Hematopoietic multipotent progenitor cell treated with erythropoietin and hydrocortisone succinate and interleukin-3 and kit ligand, for 15 days (in vitro differentiated cells): ENCODE measurements at places on chromosomes 11 and 22.

GRCh38 chr11:113201054-113201818 lies 113.1 kb upstream of the TTC12 start:
- no peak for DNase-seq

DNA sequence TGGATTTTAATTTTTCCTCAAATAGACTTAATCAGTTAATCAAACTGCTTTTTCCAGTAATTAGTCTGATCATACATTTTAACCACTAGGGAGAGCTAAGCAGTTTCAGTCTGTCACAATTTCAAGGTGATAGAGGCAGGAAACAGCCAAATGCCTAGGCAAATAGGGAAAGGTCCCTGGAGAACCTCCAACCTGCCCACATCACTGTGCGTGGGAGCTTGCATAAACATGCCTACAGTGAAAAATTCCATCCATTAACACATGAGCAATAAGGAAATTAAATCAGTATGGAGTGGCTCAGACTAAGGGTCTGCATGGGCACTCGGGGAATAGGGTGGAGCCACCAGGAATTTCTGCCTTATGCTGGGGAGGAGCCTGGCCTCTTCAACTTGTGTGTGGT lies 74.6 kb downstream of the AASDHPPT start:
- no peak for DNase-seq

GRCh38 chr22:37675930-37676735 lies 697 bp downstream of the LGALS1 start:
- no peak for DNase-seq

DNA sequence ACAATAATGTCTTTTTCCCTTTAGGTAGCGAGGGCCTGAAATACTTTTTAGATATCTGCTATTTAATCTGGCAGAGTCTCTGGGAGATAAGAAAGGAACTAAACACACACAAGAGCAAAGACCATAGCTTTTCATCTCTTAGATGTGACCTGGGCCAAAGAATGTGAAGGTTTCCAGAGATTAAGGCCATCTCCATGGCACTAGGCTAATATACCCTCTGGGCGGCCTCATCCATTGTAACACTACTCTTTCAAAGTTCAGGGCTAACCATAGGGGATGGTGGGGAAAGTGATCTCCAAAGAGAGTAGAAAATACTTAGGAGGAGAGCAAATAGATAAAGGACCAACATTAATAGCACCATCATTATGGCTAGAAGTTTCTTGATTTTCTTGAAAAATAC lies 326.4 kb downstream of the LRRC4C start:
- no peak for DNase-seq

DNA sequence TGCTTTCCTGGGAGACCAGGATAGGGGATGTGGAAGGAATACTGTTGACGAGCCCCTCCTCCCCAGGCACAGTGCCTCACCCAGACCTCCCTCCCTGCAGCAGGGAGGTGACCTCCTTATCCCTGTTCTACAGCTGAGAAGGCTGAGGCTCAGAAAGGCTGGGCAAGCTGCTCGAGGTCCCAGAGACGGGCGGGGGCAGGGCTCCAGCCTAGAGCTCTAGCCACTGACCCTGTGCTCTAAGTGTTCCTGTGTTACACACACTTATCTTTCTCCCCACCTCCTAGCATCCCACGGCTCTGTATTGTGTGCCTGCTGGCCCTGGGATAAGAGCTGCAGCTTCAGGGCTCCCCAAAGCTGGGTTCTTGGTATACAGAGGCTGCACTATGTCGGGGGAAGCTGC lies 7.9 kb downstream of the CCDC134 start:
- peak; percentile 53 for DNase-seq

DNA sequence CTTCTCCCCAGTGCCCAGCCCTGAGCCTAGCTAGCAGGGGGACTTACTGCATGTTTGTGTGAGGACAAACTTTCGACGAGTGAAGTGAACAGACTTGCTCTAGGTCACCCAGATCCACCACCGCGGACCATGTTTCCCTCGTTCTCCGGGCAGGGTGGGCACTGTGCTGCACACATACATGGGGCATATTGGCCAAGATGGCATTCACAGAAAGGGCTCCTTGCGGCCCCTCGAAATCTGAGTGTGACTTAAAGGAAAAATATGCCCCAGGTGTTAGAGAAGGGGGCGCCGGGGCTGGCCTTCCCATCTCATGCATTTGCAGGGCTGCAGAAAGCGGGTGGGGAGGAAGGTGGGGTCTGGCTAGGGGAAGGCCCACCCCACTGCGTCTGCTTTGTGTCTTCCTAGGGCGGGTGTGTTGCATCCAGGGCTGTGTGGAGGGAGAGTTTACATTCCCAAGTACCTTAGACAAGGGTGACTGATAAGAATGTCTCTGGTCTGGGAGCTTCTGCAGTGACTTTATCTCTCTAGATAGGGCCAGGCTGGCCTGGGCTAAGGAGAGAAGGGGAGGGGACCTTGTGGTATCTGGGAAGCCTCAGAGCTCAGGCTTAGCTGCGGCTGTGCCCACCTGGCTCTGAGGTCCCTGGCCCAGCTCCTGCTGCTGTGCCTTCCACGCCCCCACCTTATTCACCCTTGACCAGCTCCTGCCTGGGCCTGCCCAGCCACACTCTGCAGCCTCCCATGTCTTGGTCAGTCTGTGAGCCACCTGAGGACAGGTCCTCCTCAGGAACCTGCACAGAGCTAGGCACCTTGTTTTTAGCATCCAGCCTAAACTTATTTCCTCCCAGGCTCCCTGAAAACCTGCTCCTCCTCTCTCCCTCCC lies 45.8 kb downstream of the LRRC32 start:
- no peak for DNase-seq

DNA sequence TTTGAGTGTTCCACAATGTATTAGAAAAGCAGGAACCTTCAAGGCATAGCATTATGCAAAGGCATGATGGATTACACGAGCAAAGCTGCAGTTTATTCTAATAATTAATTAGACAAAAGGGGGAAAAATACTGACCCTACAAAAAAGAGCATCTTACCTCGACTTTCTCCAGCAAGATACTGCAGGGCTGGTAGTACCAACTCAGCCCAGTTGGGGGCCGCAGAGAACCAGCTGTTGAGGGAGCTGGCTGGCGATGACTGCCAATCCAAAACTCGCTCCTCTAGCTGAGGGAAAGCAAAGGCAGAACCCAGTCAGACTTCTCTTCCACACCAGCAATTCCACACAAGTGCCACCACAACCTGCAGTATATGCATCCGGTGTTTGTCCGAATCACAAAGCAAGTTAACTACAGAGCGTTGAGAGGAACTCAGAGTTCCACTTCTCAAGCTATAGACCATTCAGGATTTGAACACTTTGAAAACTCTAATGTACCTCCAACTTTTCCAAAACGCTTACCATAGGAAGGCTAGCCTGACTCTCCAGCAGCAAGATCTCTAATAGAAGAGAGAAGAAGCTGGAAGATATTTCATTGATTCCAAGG lies 13.7 kb downstream of the NFRKB start:
- DNase-seq = peak; percentile 27

- no peak for DNase-seq
Observed at GRCh38 chr11:37929100-37929653, 1331.1 kb upstream of the RAG2 start.

DNA sequence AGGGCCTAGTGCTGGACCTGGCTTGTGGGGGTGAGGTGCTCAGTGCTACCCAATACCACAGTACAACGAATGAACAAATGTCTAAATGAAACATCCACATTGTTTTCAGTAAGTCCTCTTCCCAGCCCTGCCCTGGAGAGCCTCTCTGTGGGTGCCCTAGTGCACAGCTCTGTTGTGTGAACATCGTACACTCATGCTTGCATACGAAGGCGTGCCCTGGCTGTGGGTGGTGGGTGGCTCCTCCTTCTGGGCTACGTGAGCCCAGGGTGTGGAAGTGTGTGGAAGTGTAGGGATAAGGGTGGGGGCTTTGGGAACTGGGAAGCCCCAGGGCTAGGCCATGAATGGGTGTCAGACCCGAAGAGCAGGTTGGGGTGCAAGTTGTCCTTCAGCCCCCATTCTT lies 592 bp upstream of the NLRX1 start:
- no peak for DNase-seq

- no peak for DNase-seq
Observed at GRCh38 chr11:125944350-125945010, 1.4 kb upstream of the VSIG10L2 start.

DNA sequence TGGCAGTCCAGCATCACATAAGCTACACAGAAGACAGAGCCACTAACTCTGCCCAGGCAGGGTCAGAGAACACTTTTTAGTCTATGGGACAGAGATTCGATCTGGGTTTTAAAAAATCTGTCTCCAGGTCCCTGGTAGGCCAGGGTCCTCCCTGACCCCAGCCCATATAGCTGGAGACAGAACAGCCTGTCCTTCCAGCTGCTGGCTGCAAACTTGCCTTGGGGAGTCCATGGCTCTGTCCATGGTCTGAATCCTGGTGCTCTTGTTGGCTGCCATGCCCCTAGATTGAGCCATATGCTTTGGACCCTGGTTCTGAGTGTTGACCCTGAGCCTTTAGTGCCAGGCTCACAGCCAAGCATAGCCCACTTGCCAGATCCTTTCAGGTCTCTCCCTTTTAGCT lies 13.3 kb upstream of the LIPT2 start:
- no peak for DNase-seq

DNA sequence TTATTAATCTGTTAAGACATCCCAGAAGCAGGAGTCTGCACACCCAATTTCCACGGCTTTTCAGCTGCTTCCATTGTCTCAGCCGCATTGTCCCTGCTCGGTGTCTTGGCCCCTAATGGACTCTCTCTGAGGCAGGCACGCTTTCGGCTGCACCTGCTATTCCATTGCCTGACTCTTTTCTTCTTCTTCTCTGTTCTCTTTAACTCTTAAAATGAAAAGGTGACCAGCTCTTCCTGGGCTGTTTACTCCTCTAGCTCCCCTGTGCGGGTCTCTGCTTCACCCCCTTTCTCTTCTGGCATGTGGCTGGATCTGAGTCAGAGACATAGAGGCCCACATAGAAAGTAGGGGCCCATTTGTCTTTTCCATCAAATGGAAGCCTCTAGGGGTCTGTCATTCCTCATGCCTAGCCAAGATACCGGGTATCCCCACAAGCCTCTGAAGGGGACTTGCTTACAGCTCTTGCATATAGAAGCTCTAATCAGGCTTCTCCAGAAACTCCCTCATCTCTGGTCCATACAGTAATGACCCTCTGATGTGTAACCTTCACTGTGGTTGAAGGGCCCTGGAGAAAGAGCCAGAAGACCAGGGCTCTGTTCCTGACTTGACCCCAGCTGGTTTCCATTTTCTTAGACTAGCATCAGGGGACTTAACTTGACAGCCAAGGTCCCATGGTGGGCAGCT lies 243.9 kb downstream of the ST3GAL4 start:
- DNase-seq = no peak

- no peak for DNase-seq
Observed at GRCh38 chr11:88100151-88100550, 75.1 kb downstream of the RAB38 start.
